ENCODE measurements at places on chromosomes 6 and 20. TPM values are rescaled to one million over a fixed set of nuclear protein-coding genes. Genes with fewer than 3 reads are reported as not detected.

GRCh38 chr20:44585057-44585963, 2.9 kb downstream of the PKIG start:
- H3K4me1 ChIP-seq: peaks cover 94% of the 10 kb centered on the region
- DNase-seq: peak; percentile 61
- no peaks in the 10 kb centered on the region for H3K27me3 ChIP-seq
- peak overlapping the region; percentile 89 for H3K27ac ChIP-seq
- H3K36me3 ChIP-seq: peaks cover 10% of the 10 kb centered on the region

- no peak for DNase-seq
- H3K4me3 ChIP-seq: no peak overlapping the region
- no peak overlapping the region for H3K27ac ChIP-seq
- H3K36me3 ChIP-seq: no peaks in the 10 kb centered on the region
Measured at GRCh38 chr6:111173341-111173740, 86.0 kb downstream of the SLC16A10 start.

The ARMH2 gene
- total RNA-seq: 5.0 TPM

The VGLL2 gene
- not detected for total RNA-seq

The TBCC gene
- 55.7 TPM for total RNA-seq

GRCh38 chr6:106981926-106982325, 7.4 kb upstream of the CD24 start:
- H3K4me1 ChIP-seq: peaks cover 4% of the 10 kb centered on the region
- H3K4me3 ChIP-seq: no peak overlapping the region
- H3K27ac ChIP-seq: no peak overlapping the region

GRCh38 chr6:34143196-34143883, 2.5 kb downstream of the GRM4 start:
- no peak overlapping the region for H3K27ac ChIP-seq
- H3K27me3 ChIP-seq: peaks cover 80% of the 10 kb centered on the region
- H3K36me3 ChIP-seq: no peaks in the 10 kb centered on the region
- peaks cover 35% of the 10 kb centered on the region for H3K4me1 ChIP-seq
- H3K4me3 ChIP-seq: peak overlapping the region; percentile 54

GRCh38 chr6:116369964-116370759, 585 bp upstream of the DSE start:
- peaks cover 28% of the 10 kb centered on the region for H3K4me1 ChIP-seq
- H3K27ac ChIP-seq: peak overlapping the region; percentile 34
- DNase-seq: peak; percentile 79
- H3K27me3 ChIP-seq: no peaks in the 10 kb centered on the region
- no peaks in the 10 kb centered on the region for H3K36me3 ChIP-seq
- peak overlapping the region; percentile 67 for H3K4me3 ChIP-seq

- H3K36me3 ChIP-seq: no peaks in the 10 kb centered on the region
- no peak overlapping the region for H3K4me3 ChIP-seq
- no peaks in the 10 kb centered on the region for H3K27me3 ChIP-seq
- DNase-seq: peak; percentile 65
- no peak overlapping the region for H3K27ac ChIP-seq
Measured at GRCh38 chr20:50504231-50504823, 5.9 kb upstream of the PTPN1 start.
